ENCODE measurements at places on chromosomes 3 and 15. TPM values are rescaled to one million over a fixed set of nuclear protein-coding genes. Genes with fewer than 3 reads are reported as not detected.

DNA sequence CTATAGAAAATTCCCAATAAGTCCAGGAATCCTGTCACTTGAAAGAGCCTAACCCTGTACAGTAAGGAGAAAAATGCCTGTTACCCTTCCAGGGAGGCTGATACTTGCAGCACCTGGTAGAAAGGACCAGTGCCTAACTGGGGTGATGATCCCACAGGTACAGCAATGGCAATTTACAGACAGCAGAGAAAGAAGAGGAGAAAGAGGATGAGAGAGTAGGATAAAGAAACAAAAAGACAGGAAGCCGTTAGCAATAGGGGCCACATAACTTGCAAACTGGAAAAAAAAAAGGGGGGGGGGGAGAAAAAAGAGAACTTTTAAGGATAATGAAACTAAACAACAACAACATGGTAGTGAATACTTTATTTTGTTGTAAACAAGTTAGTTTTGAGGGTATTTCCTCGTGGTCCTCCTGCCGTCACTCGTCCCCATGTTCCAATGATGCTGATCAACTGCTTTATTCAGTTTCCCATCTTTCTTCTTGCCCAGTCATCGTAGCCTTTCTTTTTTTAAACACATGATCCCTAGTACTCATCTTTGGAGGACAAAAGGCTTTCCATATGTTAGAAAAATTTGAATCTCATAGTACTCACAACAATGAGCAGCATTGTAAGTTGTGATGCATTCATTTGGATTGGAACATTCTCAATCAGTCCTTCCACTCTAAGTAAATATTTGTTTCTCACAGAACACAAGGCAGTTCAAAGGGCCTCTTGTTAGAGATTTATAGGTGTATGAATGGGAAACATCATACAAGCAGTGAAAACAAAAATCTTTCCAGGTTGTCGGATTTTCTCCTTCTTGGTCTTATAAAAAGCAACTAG lies 8.6 kb downstream of the TM4SF1 start:
- no peak for DNase-seq

FSIP1 gene
- total RNA-seq: 1.5 TPM

GRCh38 chr3:128597900-128598299 lies 52.7 kb downstream of the RPN1 start:
- no peak for DNase-seq

DNA sequence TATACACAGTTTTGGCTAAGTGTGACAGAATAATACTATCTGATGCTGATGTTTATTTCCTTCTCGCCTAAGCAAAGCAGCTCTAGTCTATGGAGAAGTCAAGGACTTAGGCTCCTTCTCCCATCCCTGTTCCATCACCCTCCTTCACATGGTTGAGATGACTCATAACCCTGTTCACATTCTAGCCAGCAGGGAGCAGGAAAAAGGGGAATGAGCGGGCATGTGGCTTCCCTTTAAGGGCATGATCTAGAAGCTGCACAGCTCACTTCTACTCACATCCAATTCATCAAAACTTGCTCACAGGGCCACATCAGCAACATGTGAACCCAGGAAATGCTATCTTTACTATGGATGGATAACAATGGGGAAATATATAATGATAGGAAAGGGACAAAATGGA lies 40.9 kb downstream of the CBLB start:
- DNase-seq: peak; percentile 16
